ENCODE measurements at places on chromosomes 2 and 18. TPM values are rescaled to one million over a fixed set of nuclear protein-coding genes. Genes with fewer than 3 reads are reported as not detected.
A peak's percentile ranks its signal among the peaks of the same experiment; 100 is the strongest.

The RMND5A gene
- total RNA-seq = 114 TPM

The RPS27A gene
- 425 TPM for total RNA-seq

The MDH1B gene
- total RNA-seq = 1.0 TPM

The FLACC1 gene
- 5.0 TPM for total RNA-seq

The C2orf68 gene
- 29.2 TPM for total RNA-seq

The ASPRV1 gene
- 0.84 TPM for total RNA-seq

The MYO1B gene
- total RNA-seq = 16.0 TPM

The ACP1 gene
- total RNA-seq = 72.9 TPM

The TRIM43 gene
- total RNA-seq = not detected

The EEF1B2 gene
- 258 TPM for total RNA-seq

The ZNF521 gene
- total RNA-seq = 28.8 TPM

The ZNF385B gene
- total RNA-seq = 4.1 TPM

The COLEC11 gene
- 2.1 TPM for total RNA-seq

The TSPYL6 gene
- not detected for total RNA-seq

The TMEM17 gene
- total RNA-seq = 1.4 TPM

The PFN4 gene
- total RNA-seq = 0.62 TPM

The MAP3K20 gene
- total RNA-seq = 429 TPM

The VIT gene
- 13.3 TPM for total RNA-seq

The MARCHF4 gene
- not detected for total RNA-seq

The RESP18 gene
- total RNA-seq = not detected

DNA sequence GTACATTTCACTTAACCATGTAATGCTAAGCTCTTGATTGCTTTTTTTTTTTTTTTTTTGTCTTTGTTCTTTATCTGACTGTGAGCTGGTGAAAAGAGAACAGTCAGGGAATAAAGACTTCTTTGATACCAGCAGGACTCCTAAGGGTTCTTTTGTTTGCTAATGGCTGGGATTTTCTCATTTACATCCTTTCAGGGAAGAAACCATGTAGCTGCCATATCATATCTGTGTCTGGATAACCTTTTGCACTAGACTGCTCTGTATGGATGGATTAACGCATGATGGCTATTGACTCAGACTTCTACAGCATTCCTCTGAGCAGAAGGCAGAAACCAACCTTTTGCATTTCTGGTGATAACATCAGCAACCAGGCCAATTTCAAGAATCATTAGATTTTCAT lies 504.0 kb downstream of the LRRTM4 start:
- DNase-seq = no peak

GRCh38 chr2:238106339-238106697 lies 6.2 kb downstream of the ESPNL start:
- DNase-seq = peak; percentile 16

DNA sequence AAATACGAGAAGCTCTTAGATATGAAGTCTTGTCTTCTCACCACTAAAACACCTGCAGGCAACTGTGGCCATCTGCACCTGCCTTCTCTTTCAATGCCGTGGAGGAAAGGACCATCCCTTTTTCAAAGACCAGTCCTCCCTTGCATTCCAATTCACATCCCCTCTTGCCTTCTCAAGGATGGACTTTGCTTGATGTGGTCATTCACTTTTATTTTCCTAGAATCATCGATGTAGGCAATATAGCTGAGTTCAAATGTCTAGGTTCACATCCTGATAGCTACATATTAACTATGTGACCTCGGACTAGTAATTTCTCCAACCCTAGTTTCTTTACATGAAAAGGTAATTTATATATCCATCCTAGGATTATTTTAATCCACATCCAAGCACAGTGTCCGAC lies 110.1 kb downstream of the HIBCH start:
- DNase-seq = no peak

GRCh38 chr2:120761911-120762310 lies 26.2 kb downstream of the GLI2 start:
- peak; percentile 15 for DNase-seq

DNA sequence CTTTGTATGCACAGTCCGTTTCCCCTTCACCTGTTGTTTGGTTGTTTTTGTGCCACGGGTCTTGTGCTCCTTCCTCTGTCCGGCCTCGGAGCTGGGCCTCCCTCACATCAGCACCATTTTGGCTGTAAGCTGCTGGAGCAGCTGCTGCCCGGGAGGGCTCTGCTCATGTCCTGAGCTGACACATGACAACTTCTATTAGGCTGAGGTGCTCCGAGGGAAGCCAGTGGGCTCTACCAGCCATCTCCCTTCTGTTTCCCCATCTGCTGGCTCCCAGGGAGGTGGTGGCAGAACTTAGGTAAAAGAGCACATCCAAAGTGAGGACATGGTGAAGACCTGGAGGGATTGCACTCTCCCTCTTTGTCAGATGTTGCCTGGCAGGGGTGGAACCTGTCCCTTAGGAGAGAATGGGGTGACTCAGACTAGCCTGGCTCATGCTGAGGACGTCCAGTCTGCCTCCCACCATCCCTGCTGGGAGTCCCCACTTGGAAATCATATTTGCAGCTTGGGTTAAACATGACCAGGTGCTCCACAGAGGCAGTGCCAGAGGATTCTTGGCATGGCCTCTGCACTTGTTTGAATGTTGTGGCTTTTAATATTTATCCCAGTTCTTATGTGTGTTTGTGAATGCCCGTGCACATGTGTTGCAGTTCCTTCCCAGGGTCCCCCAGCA lies 49.8 kb upstream of the TNP1 start:
- DNase-seq = no peak

DNA sequence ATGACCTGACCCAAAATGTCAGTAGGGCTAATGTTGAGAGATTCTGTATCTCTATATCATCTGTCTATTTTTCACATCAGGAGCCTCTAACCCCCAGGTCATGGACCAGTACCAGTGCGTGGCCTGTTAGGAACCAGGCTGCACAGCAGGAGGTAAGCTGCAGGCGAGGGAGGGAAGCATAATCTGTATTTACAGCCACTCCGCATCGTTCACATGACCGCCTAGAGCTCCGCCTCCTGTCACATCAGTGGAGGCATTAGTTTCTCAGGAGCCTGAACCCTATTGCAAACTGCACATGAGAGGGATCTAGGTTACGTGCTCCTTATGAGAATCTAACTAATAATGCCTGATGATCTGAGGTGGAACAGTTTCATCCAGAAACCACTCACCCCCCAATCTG lies 180.6 kb downstream of the RDH14 start:
- DNase-seq = no peak

DNA sequence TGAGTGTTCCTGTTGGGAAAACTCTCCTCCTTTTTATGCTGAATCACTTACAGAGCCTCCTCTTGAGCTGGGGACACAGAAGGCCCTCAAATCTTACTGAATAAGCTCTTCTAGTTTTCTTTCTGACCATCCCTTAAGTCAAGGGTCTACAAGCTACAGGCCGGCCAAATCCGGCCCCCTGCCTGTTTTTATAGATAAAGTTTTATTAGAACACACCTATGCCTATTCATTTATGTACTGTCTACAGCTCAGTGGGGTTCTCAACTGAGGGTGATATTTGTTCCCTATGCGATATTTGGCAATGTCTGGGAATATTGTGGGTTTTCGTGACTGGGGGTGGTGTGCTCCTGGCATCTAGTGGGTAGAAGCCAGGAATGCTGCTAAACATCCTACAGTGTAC lies 14.0 kb downstream of the CDC42EP3 start:
- DNase-seq = no peak

GRCh38 chr18:10285283-10285640 lies 169.2 kb upstream of the APCDD1 start:
- no peak for DNase-seq

DNA sequence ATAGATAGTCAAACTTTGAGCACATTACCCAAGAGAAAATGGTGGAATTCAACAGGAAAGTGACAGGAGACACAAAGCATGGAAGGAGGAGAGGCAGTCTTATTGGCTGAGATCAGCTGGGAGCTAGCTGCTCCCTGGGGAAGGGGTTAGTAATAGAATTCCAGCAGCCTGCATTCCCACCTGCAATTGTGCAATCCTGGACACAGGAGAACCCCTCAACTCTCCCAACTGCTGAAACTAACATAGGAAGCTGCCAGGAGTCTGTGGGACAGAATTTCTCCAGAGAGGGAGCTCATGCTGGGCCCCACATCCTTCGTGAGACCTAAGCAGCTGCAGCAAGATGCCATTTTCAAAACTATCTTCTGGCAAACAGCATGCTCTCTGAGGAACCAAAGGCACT lies 69.8 kb upstream of the ACVR1C start:
- DNase-seq = no peak

DNA sequence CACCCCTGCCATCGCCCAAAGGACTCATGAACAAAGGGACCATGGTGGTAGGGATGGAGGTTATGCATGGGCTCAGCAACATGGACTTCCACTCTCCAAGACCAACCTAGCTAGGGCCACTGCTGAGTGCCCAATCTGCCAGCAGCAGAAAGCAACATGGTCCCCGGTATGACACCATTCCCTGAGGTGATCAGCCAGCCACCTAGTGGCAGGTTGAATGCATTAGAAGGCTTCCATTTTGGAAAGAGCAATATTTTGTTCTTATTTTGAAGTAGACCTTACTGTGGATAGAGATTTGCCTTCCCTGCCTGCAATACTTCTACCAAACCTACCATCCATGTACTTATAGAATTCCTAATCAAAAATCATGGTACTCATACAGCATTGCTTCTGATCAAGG lies 99.8 kb downstream of the METTL4 start:
- DNase-seq = no peak

- DNase-seq = no peak
Observed at GRCh38 chr2:3547915-3548314, 10.2 kb downstream of the RNASEH1 start.

GRCh38 chr18:2916184-2916583 lies 69.4 kb downstream of the EMILIN2 start:
- no peak for DNase-seq

DNA sequence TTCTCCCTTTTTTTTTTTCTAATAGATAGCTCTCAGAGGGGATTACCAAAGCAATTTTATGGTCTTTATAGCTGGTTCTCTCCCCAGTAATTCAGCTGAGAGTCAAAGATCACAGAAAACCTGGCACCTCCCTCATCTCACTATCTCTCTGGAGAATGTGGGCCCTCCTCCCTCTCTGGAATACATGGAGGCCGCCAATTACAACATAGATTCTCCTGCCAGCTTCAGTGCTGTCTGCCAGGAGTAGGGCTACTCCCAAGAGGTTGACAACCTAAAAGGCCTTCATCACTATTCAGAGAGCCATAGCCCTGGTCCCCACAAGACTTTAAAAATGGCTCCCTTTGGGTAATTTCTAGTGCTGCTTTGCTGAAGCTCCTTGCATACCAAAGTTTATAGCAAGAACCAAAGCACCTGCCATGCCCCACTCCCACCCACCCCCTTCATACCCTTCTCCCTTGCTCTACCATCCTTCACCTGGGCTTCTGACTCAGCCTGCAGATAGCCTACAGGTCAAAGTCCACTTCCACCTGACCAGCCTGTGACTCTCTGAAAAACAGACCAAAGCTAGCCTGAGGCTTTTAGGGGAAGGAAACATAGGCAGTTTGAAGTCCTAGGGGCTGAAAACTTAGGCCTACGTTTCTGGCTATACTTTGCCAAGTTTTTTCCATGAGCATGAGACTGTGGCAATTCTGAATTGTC lies 472.3 kb downstream of the TNS1 start:
- DNase-seq = peak; percentile 44

DNA sequence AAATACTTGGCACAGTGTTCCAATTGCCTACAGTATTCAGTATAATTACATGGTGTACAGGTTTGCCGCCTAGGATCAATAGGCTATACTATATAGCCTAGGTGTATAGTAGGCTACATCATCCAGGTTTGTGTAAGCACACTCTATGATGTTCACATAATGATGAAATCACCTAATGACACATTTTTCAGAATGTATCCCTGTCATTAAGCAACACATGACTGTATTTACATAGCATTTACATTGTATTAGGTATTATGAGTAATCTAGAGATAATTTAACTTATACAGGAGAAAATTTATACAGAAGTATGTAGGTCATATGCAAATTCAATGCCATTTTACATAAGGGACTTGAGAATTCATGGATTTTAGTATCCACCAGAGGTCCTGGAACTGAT lies 35.4 kb downstream of the SCN7A start:
- no peak for DNase-seq

GRCh38 chr2:24010477-24011249 lies 778 bp downstream of the MFSD2B start:
- DNase-seq = no peak

DNA sequence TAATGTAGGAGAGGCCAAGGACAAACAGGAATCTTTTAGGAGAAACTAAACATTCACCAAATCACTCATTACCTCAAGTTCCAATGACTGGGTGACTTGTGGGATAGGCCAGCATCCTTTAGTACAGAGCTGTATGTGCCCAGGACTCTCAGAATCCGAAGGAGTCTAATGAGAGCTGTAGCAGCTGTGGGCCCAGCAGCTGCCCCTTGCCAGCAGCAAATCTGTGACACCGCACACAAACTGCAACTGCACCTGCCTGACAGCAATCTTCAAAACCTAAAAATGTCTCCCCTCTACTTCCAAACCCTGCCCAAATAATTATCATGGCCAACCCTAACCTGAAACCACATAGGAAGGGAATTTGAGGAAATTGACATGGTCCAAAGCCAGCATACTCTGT lies 44.5 kb upstream of the ACVR2A start:
- DNase-seq = no peak

GRCh38 chr2:10462178-10463083 lies 14.3 kb upstream of the ODC1 start:
- no peak for DNase-seq

- DNase-seq = no peak
Observed at GRCh38 chr2:61452392-61452791, 18.5 kb downstream of the USP34 start.

- no peak for DNase-seq
Observed at GRCh38 chr2:200077210-200077650, 121.8 kb downstream of the MAIP1 start.

DNA sequence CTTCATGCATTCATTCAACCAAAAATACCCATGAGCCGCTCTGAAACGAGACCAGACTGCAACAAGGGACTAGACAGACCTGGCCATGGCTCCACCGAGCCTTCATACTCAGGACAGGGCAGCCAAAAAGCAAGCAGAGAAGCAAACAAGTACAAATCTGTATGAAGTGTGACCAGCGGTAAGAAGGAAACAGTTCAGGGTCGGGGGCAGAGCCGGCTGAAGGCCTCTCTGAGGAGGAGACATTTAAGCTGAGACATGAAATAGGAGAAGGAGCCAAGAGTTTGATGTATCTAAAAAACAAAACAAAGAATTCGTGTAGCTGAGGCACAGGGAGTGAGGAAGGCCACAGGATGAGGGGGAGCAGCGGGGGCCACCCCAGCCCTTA lies 21.3 kb upstream of the SLC66A3 start:
- DNase-seq = no peak

DNA sequence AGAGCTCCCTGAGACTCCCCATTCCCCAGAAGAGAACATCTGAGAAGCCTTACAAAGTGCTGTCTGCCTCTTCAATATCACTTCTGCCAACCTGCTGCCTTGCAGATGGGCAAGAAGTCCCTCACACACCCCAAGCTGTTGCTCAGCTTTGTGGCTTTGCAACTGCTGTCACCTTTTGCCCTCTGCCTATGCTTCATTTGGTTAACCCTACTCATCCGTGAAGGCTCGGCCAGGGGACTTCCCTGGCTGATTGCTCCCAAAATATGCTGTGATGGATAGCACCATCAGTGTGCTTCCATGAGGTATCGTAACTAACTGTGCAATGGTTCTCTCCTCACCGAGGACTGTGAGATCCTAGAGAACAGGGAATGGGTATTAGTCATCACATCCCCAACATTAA lies 88.9 kb upstream of the CYP1B1 start:
- no peak for DNase-seq

Measured in left ventricle myocardium superior (tissue), 1 donor.